Fibroblast of skin of right quadriceps (primary cell): ENCODE measurements at places on chromosomes 2 and 18.

GRCh38 chr2:160670618-160671017 is 177.0 kb upstream of the RBMS1 start:
- no peak for DNase-seq

- DNase-seq: no peak
Observed at GRCh38 chr2:108923019-108923700, 65.9 kb downstream of the EDAR start.

DNA sequence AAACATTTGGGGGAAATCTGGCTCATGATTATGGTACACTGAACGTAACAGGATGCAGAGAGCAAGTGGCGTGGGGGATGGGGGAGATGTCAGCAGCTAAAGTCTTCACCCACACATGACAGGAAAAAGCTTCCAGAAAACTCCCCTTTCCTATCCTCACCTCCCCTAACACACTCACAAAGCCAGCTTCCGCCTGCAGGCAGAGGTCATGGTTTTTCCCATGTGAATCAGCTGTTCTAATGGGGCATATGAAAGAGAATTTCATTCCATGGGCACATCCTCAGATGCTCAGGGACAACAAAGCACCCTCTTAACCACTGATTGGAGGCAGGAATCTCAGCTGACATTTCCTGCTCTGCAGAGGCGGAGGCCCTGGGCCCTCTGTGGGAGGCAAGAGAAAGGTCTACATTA is 129.1 kb downstream of the TSN start:
- no peak for DNase-seq

DNA sequence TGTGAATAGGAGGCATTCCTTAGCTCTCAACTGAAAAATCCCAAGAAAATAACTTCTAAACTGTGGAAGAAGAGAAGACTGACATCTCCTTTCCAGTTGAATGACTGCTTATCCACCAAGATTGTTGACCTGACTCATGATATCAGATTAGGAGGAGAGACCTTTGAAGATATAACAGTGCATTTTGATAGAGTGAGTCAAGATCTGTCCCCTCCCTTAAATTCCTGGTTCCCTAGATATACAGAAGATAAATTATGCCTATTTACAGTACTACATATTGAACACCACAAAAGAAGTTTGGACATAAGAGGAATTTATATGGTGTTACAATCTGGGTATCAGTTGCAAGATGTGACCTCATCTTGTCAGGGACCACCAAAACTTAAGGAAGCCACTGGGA is 285.3 kb upstream of the ZSWIM2 start:
- DNase-seq: no peak

DNA sequence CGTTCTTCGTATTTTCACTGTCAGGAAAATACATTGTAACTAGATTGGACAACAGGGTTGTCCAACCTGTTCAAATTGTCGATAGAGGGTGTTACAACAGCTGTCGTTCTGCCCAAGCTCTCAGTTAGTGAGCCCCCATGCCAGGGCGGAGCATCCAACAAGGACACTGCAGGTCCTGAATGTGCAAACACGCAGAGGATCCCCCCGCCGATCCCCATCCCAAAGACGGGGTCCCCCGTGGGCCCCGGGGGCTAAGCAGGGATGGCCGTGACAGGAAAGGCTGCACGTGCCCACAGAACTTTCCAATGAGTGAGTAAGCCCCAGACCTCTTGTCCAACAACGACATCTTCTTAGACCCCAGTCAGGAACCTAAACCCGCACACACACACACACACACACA is 140.8 kb downstream of the PXDN start:
- DNase-seq: no peak

DNA sequence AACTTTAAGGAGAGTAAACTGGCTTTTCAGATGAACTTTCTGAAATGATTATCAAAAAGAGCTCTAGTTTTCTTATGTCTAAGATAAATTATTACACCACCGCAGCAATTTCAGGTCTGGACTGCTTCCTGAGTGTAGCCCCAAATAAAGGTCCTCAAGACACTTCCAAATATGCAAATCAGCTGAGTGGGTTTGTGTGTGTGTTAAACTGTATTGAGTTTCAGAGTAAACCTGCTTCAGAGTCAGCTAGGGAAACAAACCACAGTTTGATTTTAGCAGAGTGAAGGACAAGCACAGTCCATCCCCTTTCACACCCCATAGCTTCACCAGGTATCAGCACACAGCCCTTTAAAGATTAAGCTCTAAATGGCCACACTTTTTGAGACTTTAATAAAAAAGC is 168.7 kb downstream of the NRXN1 start:
- no peak for DNase-seq

DNA sequence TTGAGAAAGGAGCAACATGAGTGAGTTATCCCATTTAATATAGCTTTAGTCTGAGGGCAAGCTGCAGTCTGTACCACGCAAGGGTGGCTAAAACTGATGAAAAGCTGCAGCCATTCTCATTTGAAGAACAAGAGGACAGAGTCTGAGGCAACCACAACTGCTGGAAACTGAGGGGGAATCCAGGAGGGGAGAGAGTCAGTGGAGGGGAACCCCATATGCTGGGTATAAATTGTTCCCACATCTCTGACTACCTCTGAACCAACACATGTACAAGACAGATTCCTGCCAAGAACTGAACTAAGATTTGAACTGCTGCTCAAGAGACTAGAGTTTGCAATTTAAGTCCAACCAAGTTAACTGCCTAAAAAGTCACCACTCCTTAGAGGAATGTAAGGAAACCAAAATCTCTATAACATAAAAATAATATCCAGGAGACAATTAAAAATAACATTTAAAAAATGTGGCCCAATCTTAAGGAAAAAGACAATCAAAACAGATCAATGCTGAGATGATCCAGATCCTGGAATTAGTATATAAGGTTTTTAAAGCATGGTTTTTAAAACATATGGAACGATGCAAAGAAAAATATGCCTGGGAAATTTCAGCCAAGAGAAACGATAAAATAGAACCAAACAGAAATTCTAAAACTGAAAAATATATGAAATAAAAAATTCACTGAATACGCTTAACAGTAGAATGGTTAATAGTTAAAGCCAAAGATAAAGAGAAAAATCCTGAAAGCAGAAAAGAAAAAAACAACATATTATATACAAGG is 11.2 kb downstream of the CWC22 start:
- DNase-seq: no peak

GRCh38 chr18:25164848-25165811 is 186.8 kb downstream of the ZNF521 start:
- peak; percentile 76 for DNase-seq

DNA sequence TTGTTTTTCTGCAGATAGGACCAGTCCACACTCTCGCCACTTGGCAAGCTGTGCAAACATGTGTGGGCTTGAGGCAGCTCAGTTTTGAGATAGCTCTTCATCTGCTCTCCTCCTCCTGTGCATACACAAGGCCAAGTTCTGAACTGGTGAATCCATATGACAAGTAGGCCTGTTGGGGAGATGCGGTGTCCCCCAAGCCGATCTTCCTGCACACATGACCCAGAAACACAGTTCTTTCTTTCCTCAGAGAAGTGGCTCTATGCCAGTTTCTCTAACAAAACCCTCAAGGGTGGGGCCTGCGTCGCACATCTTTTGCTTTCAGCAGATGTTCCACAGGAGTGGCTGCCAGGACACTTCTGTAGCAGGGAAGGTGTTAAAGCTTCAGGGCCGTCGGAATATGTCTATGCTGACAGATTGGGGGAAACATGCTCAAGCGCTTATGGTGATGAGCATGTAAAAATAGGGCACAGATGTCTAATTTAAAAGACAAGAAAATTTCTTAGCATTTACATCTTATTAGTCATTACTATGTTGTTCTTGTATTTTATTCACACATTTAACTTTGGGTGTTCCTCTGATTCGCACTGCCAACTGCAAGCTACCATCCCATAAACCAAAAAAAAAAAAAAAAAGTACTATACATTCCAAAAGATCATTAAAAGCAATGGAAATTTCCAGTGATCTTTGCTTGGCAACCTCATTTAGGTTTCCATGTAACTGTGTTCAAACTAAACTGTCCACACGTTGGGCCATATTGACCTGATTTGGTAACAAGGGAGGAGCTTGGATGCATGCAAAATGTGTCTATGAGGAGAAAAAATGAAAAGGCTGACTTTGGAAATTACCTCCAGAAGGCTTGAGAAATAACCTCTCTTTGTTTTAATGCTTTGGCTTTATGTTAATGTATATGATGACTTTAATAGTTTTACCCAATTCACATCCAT is 1055.5 kb upstream of the KLHL29 start:
- no peak for DNase-seq
